ENCODE measurements at places on chromosomes 5 and 9.

DNA sequence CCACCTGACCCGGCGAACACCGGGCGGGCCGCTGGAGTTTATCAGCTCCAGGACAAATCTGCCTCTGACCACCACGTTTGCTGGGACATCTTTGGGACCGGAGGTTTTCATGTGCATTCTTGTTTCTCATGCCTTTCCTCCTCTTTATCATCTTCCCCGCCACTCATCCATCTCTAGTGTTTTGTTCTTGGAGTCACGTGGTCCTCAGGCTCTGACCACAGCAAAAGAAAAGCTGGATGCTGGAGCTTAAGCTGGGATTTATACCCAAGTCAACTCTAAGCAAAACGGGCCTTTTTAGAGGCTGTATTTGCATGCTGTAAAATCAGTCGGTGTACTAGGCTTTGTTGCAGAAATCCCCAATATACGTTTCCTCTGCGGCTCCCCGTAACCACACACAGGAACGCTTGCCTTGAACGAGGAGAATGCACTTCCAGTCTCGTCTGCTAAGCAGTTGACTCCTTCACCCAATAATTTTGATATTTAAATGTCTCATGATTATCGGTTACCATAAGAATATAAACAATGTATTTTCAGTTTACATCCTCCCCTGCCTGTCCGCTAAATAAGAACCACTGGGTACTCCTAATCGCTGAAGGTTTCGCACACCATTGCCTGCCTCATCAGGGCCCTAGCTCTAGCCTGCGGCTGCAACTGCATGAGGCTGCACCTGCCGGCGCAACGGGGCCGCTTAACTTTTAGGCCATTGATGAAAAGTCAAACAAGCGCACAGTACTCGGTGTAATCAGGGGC lies 560 bp upstream of the NDUFS6 start:
- no peak for DNase-seq

- no peak for DNase-seq
Measured at GRCh38 chr5:108649106-108649505, 98.6 kb upstream of the FER start.

- no peak for DNase-seq
Measured at GRCh38 chr5:7610531-7611177, 214.7 kb downstream of the ADCY2 start.

DNA sequence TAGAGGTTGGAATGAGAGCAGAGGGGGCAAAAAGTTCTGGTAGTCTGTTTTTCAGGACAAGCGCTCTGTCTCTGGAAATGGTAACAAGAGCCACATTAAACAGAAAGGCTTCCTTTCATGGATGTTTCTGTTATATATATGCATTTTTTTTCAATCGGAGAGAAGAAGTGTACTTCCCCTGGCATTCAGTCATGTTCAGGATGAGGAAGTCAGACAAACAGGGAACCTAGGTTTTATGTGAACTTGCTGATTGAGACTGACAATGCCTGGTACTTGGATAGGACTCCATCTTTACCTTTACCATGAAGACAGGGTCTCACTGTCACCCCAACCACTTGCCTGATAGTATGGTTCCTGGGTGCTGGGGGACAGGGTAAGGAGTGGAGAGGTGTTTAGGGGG lies 30.1 kb upstream of the ZBED3 start:
- no peak for DNase-seq

DNA sequence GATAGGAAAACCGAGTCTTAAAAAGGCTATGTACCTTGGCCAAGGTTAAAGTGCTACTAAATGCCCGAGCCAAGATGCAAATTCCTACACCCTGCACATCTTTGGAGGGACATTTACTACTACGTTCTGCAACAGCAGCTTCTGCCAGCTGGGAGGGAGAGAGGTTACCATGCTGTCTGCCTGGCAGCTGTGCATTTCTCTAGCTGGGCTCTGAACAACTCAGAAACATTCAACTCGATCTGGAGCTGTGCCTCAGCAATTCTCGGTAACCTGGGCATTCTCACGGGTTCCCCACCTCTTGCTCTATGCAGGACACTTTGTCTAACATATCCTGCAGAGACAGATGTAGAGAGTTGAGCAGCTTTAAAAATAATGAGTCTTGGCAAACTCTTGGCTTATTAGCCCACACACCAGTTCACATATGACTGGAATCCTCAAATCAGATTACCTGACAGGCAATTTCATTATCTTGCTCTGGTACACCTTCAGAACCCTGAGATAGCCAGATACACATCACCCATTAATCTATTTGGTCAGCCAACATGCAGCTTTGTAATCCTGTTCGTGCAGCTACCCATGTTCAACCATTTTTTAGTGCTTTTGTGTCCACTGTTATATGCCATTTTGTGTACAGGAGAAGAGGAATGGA lies 115.8 kb downstream of the EFNA5 start:
- DNase-seq, result no peak

Measured in NCI-H1417 treated with DMSO at 0.1 percent for 48 hours (cell line).